NCI-H748 treated with DMSO at 0.1 percent for 48 hours (cell line): ENCODE measurements at places on chromosomes 11 and 22.

GRCh38 chr22:31451709-31452571 lies 37.7 kb downstream of the EIF4ENIF1 start:
- DNase-seq: no peak

DNA sequence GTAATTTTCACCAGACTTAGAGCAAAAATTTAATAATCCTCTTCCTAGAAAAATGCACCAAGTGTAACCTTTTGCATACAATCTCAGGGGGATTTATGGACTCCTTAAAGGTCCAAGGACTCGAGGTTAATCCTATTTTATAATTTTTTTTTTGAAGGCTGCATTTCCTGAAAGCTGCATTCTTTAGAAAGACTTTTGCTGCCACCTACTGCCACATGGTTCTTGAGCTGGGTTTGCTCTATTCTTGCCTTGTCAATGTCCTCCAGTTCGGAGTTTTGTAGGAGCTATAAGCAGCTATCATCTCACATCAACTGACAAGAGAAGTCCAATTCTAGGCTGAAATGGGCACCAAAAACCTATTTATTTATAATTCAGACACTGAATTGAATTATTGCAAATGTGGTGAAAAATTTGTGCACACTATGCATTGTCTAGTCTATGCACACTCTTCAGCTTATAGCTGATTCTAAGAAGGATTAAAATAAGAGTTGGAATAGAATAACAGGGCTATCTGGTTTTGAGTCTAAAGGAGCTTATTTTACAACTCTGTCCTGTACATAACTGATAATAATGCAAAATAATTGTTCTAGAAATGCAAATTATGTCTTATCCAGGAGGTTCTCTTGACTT lies 31.3 kb downstream of the TRAF6 start:
- DNase-seq: peak; percentile 28

- no peak for DNase-seq
Measured at GRCh38 chr11:33967451-33967850, 75.6 kb upstream of the LMO2 start.

DNA sequence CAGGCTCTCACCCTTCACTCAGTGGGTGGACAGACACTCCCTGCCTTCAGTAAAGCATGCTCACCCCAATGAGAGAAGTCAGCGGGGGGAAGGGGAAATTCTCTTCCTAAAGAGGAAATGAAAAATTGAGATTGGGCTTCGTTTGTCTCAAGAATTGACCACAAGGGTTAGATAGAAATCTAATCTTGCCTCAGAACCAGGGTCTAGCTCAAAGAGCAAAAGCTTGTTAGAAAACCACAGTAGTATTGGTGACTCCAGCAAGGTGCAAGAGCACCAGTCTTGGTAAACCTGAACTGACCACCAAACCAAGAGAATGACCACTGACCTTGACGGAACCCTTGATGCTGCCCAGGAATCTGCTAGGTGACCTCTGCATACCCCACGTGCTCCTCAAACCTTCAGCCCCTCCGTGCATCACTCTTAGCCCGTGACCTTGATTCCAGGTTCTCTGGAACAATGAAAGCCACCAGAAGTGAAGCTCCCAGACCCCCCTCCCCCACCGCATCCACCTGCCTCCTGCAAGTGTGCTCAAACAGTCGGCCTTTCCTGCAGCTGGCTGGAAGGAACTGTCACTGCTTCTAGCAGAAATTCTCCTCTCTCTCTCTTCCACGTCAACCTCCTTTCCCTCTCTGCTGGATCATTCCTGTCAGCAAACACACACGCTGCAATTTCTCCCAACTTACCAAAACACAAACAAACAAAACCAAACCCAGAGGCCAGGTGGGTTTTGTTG lies 3.1 kb upstream of the TMA7B start:
- no peak for DNase-seq

DNA sequence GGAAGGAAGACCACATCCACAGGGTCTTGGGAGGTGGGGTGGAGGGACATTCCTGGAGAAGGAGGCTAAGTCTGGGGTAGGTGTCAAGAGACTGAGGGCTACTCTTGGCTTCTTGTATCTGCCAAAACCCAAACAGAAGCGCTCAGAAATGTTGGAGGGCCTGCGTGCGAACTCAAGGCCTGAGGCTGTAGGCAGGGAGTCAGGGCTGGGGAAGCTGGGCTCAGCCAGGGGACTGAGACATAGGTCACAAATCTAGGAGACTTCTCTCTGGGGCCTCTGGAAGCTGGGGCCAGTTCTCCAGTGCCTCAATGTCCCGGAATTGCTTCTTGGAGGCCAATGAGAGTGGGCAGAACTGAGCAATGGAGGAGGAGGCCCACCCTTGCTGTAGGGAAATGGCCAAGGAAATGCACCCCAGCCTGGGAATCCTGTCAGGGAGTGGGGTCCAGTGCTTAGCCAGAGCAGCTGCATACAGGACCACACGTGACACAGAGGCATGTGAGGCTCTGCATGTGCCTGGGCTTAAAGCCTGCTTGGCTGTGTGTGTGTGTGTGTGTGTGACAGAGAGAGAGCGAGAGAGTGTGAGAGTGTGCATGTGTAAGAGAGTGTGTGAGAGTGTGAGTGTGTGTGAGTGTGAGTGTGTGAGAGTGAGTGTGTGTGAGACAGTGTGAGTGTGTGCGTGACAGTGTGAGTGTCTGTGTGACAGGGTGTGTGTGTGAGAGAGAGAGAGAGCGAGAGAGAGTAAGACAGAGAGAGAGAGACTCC lies 141.3 kb downstream of the ST3GAL4 start:
- no peak for DNase-seq
